NCI-H187 treated with DMSO at 0.1 percent for 48 hours (cell line): ENCODE measurements at places on chromosomes 2 and 18.
A peak's percentile ranks its signal among the peaks of the same experiment; 100 is the strongest.

GRCh38 chr18:68596016-68596415 is 118.9 kb downstream of the TMX3 start:
- no peak for DNase-seq

GRCh38 chr2:100813527-100813926 is 6.4 kb upstream of the NPAS2 start:
- peak; percentile 12 for DNase-seq

DNA sequence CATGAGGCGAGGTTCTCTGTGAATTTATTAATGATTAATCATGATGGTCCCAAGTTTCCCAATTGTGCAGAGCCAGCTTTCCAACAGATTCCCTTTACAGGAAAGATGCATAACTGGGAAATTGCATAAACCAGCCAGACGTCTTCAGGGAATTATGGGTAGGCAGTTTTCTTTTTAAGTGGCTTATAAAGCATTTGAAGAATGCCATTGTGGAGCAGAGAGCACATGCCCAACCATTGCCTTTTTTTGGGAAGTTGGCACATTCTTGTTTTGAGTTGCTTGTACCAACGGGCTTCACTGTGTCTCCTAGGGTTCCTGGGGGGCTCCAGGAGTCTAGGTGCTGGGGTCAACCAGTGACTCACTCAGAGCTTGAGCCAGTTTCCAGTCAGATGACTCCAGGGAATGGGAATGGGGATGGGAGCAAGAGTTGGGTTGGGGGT is 231.7 kb upstream of the FOSL2 start:
- no peak for DNase-seq

DNA sequence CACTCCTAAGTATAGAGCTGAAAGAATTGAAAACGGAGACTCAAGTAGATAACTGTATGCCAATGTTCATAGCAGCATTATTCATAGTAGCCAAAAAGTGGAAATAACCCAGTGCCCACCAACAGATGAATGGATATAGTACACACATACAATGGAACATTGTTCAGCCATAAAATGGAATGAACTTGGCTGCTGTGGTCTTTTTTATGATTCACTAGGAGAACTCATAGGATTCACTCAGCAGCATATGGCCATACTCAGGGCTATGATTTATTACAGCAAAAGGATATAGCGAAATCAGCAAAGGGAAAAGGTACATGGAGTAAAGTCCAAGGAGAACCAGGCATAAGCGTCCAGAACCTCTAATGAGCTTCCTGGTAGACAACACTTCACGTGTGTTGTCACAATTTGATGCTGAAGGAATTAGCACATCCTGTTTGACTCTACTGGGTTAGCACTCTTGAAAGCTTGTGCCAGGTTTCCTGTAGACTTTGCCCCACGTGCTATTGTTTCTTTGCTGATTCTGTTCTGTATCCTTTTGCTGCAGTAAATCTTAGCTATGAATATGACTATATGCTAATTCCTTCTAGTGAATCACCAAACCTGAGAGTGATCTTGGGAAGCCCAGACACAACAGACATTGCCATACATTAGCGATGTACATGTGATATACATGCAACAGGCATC is 15.7 kb downstream of the SPC25 start:
- DNase-seq, result no peak

DNA sequence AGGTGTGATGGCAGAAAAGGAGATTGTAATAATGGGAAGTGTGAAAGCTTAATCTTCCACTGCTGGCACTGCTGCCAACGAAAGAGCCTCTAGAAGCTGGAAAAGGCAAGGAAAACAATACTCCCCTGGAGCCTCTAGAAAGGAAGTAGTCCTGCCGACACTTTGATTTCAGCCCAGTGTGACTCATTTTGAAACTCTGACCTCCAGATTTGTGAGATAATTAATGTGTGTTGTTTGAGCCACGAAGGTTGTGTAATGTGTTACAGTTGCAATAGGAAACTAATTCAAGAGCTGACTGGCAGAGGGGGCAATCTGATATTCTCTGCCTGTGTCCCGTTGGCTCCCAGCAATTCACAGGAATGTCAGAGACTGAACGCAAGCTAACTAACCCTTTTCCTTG is 219.2 kb upstream of the UBE2E3 start:
- DNase-seq, result no peak

GRCh38 chr2:157830696-157831570 is 45.2 kb downstream of the ACVR1 start:
- DNase-seq, result no peak

- DNase-seq, result no peak
Observed at GRCh38 chr2:231568098-231568784, 24.4 kb upstream of the TEX44 start.
